ENCODE measurements at places on chromosomes 16 and 17. TPM values are rescaled to one million over a fixed set of nuclear protein-coding genes. Genes with fewer than 3 reads are reported as not detected.

GRCh38 chr17:28956112-28956511 lies 4.8 kb upstream of the PHF12 start:
- no peaks in the 10 kb centered on the region for H3K27me3 ChIP-seq
- no peak for DNase-seq
- no peak overlapping the region for H3K4me3 ChIP-seq
- peaks cover 21% of the 10 kb centered on the region for H3K4me1 ChIP-seq
- no peak overlapping the region for H3K27ac ChIP-seq

Gene MPP2
- total RNA-seq: 24.1 TPM

DNA sequence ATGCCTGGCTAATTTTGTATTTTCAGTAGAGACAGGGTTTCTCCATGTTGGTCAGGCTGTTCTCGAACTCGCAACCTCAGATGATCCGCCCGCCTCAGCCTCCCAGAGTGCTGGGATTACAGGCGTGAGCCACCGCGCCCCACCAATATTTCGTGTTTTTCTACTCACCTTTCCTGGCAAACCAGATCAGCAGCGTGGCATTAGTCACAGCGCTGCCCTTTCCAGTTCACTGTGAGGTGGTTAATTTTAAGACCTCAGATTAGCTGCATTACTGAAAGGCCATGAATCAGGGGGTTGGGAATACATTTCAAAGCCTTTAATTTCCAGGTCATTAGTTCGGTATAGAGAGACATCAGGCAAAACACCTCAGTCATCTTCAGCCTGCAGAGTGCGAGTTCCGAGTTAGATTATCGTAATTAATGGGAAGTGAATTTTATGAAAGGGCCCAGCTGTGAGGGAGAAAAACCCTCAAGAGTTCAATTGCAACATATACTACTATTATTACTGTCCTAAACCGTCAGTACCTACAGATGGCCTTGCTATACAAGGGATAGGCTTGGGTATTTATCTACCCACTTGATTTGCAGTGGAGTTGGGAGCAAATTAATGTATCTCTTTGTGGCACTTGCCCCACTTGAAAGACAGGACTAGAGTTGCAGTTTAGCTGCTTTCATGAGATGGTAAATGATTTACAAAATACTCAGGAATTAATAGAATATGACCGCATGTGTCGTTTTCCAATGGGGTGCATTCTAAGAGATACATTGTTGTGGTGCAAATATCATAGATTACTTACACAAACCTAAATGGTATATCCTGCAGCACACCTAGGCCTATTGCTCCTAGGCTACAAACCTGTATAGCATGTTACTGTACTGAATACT lies 2.1 kb upstream of the USP32 start:
- H3K4me3 ChIP-seq: no peak overlapping the region
- peaks cover 13% of the 10 kb centered on the region for H3K4me1 ChIP-seq
- H3K36me3 ChIP-seq: no peaks in the 10 kb centered on the region

GRCh38 chr17:43217614-43218087 lies 6.0 kb downstream of the TMEM106A start:
- H3K4me3 ChIP-seq: no peak overlapping the region
- no peak for DNase-seq
- no peak overlapping the region for H3K27ac ChIP-seq
- peaks cover 4% of the 10 kb centered on the region for H3K4me1 ChIP-seq

GRCh38 chr16:397135-397661 lies at the start of gene NME4:
Gene NME4, plus strand, starts transcription at chr16:397199. Its CDS starts 24 bp downstream, at chr16:397223.
- no peaks in the 10 kb centered on the region for H3K27me3 ChIP-seq
- H3K36me3 ChIP-seq: peaks cover 32% of the 10 kb centered on the region
- H3K27ac ChIP-seq: peak within 1 kb of the TSS; percentile 84
- H3K4me3 ChIP-seq: peak within 1 kb of the TSS; percentile 63
- H3K4me1 ChIP-seq: peaks cover 42% of the 10 kb centered on the region

Measured in spinal cord (tissue), 10 donors.